Stimulated activated CD8-positive, alpha-beta memory T cell treated with anti-CD3 and anti-CD28 coated beads, Interleukin-2, amount 100 ng/mL, for 48 hours (primary cell): ENCODE measurements at places on chromosomes 1 and 21.
A peak's percentile ranks its signal among the peaks of the same experiment; 100 is the strongest.

GRCh38 chr1:221435504-221435904 is 306.4 kb downstream of the DUSP10 start:
- DNase-seq = no peak

GRCh38 chr1:240090957-240091600 is 604 bp upstream of the FMN2 start:
- no peak for DNase-seq

DNA sequence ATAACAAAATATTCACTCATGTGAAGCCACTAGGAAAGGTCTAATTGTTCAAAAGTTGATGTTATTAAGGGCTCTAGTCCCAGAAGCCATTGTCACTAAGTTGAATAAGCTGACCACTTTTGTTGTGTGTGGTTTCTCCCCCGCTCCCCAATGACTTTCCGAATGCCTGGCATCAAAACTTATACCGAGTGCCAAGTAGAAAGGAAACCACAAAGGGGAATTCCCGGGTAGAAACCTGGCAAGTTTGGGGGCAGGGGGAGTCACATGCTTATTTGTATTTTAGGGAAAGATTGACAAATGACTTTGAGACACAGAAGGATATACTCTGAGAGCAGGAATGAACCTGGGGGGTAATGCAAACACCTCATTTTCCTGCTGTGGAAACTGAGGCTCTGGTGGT is 154.1 kb downstream of the TGFBR3 start:
- peak; percentile 51 for DNase-seq

- no peak for DNase-seq
These were observed 726.9 kb upstream of the TMPRSS15 start for GRCh38 chr21:19130379-19131028.

GRCh38 chr1:87048237-87048636 is 133.8 kb downstream of the HS2ST1 start:
- DNase-seq = no peak

GRCh38 chr1:181488866-181489265 is 5.5 kb downstream of the CACNA1E start:
- DNase-seq = no peak

DNA sequence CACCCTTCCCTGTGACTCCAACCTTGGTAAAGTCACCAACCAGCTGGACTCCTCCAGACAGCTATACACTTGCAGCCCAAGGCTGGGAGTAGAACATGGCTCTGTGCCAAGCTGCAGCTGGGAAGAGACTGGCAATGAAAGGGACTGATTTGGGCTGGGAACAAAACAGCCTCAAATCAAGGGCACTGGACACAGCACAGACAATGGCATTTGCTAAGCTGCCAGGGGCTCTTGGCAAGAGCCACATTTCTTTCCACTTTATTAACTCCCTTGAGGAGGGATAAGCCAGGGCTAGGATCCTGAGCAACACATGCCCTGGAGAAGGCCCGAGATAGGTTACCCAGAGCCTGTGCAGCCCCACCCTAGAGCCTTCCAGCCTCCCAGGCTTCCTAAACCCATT is 12.0 kb downstream of the SYT11 start:
- no peak for DNase-seq

GRCh38 chr1:167532964-167533824 is 14.9 kb upstream of the CD247 start:
- no peak for DNase-seq

GRCh38 chr1:181033128-181033798 is 520 bp upstream of the MR1 start:
- no peak for DNase-seq

GRCh38 chr1:228262475-228262874 is 54.6 kb downstream of the OBSCN start:
- DNase-seq = no peak

- no peak for DNase-seq
These were observed 51.2 kb downstream of the RNF2 start for GRCh38 chr1:185096531-185096930.

GRCh38 chr1:178344513-178345091 is 152.2 kb downstream of the CLEC20A start:
- DNase-seq = no peak

GRCh38 chr1:43205671-43206070 is 33.5 kb downstream of the CFAP57 start:
- no peak for DNase-seq

DNA sequence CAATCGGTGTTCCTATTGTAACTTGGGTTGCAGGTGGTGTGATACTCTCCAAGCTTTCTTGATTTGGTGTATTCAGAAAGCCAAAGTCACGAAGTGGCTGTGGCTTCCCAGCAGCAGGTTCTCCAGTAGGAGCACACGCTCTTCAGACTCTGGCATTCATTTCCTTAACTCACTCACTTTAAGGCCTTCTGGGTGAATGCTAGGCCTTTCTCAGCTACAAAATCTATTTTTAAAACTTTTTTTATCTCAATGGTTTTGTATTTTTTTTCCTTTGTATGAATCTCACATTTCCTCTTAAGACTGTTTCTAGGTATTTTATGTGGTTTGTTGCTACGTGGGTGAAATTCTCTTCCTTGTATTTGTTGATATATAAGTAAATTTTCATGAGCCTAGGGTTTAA is 22.9 kb upstream of the PKN2 start:
- no peak for DNase-seq

DNA sequence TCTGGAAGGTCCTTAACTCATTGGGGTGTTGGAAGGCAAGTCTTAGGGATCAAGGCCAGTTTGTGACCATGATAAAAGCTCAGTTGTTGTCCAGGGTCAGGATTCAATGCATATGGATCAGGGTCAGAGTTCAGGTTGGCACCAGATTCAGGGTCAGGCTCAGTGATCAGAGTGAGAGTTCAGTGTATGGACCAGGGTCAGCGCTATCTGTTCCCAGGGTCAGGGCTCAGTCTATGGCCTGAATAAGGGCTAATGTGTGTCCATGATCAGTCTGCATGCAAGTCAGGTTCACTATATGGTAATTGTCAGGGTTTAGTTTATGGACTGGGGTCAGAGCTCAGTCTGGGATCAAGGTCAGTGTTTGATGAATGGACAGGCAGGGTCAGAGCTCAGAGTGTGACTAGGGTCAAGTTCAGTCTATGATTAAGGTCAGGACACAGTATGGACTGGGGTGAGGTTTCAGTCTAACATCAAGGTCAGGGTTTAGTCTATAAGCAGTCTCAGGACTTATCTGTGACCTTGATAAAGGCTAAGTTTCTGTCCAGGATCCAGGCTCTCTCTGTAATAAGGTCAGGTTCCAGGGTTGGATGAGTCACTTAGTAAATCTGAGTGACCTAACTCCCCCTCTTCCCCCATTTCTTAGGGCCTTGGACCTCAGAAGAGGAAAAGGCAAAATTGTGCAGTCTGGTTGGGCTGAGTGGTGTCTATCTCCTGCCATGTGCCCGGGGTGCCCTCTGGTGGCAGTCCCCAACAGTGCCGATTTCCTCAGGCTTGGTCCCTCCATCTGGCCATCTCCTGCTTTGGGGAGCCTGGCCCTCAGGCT is 23.8 kb downstream of the KNCN start:
- DNase-seq = peak; percentile 73

GRCh38 chr1:192604979-192605620 is 29.5 kb downstream of the RGS1 start:
- DNase-seq = no peak

GRCh38 chr21:28230559-28230958 is 762.1 kb downstream of the LTN1 start:
- DNase-seq = no peak

DNA sequence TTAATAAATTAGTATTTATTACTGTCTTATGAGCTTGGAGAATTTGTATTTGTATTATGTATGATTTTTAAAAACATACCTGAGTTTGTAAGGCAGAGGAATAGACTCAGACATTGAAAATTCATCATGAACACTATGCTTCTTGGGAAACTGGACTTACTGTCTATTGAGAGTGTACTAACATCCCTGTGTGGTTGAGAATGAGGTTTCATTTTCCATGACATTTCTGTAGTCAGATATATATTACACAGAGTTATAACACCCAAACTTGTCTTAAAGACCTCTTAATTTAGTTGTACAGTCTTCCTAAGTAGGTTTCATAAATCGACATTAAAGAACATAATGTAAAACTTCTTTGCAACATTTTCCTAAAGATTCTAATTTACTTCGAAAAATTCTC is 30.0 kb downstream of the PPP2R5A start:
- DNase-seq = no peak

- no peak for DNase-seq
These were observed at the start of gene S100A12 for GRCh38 chr1:153375511-153375910. TSS of gene S100A12 (minus strand) at chr1:153375621. CDS start at chr1:153374592, 1,029 bp downstream.

- peak; percentile 3 for DNase-seq
These were observed 32.1 kb upstream of the EPHX4 start for GRCh38 chr1:91997607-91998195.

DNA sequence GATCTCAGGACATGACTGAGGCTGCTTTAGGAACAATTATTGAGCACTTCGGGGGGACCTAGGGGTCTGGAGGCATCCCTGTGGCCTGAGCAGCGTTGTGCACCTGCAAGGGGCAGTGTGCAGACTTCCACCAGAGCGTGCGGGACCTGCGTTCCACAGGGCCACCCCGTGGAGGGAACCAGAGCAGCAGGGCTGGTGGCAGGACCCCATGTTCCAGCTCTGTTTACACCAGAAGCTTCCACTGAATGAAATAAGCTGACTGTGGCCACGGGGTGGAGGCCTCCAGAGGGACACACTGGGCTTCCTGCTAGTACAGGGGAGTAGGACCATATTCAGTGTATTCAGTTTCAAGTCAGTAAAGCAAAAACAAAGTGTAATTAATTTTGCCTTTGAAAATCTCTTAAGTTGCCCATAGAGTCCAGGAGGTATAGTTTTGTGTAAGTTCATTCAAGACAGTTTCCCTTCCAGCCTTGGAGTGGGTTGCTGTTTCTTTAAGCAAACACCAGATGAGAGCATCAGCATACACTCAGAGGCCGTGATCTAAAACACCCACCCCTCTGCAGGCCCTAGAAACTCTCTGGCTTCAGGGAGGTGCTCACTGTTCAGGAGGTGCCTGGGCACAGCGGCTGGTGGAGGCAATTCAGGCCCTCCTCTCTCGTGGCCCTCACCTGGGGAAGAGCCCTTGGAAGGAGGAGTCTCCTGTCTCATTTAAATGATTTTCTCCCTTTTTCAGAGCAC is 16.6 kb downstream of the SLC1A7 start:
- DNase-seq = no peak
